ENCODE measurements at places on chromosomes 7 and 10.

DNA sequence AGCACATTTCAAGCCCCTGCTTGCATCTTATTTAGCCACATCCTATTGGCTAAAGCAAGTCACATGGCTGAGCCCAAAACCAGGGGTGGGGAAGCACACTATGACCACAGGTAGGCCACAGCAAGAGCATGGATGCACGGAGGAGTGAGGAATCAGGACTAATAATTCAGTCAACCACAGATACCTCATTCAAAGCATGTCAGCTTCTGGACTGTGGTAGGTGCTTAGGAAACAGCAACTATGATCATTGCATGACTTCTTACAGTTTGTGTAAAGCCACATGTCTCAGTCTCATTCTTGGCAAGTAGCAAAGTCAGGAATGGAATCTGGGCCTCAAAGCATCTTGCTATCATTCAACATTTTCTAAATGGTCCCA, 79.0 kb upstream of the EMX2 start:
- DNase-seq = no peak

DNA sequence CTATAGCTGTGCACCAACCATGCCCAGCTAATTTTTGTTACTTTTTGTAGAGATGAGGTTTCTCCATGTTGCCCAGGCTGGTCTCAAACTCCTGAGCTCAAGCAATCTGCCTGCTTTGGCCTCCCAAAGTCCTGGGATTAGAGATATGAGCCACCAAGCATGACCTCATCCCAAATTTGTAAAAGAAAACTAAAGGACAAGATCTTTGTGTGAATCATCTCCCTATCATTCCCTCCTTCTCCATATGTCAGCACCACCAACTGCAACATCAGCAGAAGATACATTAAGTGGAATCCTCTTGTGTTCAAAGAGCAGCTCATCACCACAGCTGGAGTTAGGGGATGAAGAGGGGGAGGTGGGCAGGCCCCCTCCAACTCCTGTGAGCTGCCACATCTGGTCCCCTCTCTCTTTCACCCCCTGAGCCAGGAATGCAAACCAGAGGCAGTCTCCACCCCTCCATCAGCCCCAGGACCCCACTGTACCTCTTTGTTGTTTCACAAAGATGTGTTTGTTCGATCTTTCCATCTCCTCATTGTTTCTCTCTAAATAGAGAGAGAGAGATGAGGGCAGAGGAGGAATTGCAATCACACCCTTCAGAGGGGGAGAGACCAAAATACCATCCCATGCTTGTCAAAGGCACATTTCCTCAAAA, 47.3 kb upstream of the PIP4K2A start:
- no peak for DNase-seq

DNA sequence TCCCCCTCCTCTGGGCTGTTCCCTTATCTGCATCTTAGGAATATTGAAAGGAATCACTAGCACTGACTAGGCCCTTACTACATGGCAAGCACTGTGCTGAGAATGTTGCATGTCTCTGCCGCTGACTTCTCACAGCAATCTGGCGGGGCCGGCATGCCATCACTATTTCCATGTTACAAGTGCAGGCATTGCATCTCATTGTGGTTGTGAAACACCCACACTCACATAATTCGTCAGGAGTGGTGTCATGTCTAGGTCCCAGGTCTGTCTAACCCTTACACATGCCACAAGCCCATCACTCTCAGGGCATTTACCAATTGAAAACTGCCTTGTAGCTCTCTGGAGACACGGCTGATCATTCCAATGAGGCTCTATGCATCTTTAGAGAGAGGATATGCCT, 8.5 kb upstream of the IL2RA start:
- DNase-seq = no peak

GRCh38 chr10:94850766-94851165, 87.7 kb upstream of the CYP2C9 start:
- no peak for DNase-seq

GRCh38 chr7:129986600-129986999, 33.8 kb upstream of the UBE2H start:
- DNase-seq = no peak

GRCh38 chr10:61559615-61560014, 103.1 kb upstream of the CABCOCO1 start:
- no peak for DNase-seq

- DNase-seq = no peak
Observed at GRCh38 chr10:77791506-77791905, 135.0 kb downstream of the DLG5 start.

DNA sequence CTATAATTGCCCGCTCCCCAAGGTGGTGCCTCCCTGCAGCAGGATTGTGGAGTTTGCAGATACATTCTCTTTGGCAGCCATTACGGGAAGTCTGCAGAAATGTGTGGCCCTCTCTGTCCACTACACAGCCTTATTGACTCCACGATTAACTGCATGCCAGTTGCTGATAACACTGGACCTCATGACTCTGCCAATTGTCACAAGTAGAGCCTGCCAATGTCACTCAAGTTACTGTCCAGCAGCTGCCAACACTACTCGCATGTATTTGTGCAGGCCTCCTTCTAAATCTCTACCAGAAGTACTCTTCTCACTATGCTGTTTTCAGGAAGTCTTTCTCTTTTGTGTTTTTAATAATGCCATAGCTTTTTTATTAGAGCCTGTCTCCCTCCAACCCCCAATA, 128.8 kb downstream of the PPP1R3A start:
- no peak for DNase-seq

DNA sequence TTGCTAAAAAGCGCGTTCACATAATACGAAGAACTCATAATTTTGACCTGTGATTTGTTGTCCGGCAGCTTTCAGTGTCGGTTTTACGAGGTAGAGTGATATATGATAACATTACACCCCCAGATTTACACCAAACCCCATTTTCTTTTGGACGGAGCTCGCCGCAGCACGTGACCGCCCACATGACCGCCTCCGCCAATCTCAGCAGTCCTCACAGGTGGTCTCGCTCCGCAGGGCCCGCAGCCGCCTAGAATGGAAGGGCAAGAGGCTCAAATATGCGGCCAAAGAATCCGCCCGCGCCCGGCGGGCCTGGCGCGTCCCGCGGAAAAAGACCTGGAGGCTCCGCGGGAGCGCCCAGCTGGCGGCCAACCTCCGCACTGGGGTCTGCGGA, at the start of gene HOXA7:
Gene HOXA7 (minus strand): TSS at position 168 of the 391 bp plus-strand sequence. CDS start 130 bp downstream, at position 38.
- DNase-seq = no peak

Measured in nucleus accumbens (tissue), 56 donors.